ENCODE measurements at places on chromosomes 4 and X.

GRCh38 chr4:19025031-19025430 is 1003.5 kb upstream of the LCORL start:
- no peak for DNase-seq

DNA sequence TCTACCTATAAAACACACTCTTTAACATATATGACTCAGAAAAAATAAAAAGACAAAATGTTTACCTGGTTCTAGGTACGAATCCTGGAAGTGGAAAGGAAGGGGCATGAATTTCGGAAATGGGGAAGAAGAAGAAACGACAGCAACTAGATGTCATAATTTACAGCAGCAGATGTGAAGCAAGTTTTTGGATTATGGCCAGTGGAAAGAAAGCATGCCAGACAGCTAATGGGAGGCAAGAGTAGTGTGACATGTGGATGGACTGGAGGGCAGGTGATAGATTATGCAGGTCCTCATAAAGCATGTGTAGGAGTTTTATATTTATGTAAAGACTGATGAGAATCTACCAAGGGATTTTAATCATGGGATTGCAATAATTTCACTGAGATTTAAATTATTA is 279.0 kb upstream of the TACR3 start:
- no peak for DNase-seq

DNA sequence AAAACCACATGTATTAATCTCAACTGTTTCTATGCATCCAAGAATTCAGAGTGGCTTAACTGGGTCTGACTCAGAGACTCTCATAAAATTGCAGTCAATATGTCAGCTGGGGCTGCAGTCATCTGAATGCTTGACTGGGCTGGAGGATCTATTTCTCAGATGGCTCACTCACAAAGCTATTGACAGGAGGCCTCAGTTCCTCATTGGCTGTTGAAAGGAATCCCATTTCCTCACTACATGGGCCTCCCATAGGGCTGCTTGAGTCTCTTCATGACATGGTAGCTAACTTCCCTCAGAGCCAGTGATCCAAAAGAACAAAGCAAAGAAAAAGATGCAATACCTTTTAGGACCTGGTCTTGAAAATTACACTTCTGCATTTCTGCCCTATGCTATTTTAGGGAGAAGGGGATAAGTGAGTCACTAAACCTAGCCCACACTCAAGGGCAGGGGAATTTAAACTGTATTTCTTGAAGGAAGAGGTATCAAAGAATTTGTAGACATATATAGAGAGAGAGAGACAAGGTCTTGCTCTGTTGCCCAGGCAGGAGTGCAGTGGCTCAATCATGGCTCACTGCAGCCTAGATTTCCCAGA is 9.8 kb downstream of the SCFD2 start:
- DNase-seq, result no peak

- no peak for DNase-seq
These were observed 54.4 kb upstream of the MAP9 start for GRCh38 chr4:155430895-155431795.

DNA sequence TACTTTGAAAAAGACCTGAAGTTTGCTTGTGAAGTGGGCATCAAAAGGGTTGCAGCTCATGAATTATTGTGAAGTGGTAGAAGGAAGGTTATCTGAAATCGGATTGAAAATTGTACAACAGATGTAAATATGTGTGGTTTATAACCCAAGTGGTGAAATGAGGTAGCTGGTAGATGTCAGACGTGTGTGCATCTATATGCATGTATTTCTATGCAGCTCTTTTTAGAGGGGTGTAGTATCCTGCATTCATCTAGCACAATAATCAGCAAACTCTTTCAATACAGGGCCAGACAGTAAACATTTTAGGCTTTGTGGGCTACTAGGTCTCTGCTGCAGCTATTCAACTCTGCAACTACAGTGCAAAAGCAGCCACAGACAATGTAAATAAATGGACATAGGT is 9.4 kb downstream of the ATRX start:
- no peak for DNase-seq

- DNase-seq, result no peak
These were observed 187.5 kb upstream of the ANK2 start for GRCh38 chr4:112861691-112862674.

GRCh38 chrX:9687899-9688298 is 77.7 kb downstream of the GPR143 start:
- DNase-seq, result no peak

- DNase-seq, result peak; percentile 79
These were observed 32.8 kb downstream of the REPS2 start for GRCh38 chrX:16979226-16979625.

- no peak for DNase-seq
These were observed 31.1 kb downstream of the TACC3 start for GRCh38 chr4:1752284-1753041.

DNA sequence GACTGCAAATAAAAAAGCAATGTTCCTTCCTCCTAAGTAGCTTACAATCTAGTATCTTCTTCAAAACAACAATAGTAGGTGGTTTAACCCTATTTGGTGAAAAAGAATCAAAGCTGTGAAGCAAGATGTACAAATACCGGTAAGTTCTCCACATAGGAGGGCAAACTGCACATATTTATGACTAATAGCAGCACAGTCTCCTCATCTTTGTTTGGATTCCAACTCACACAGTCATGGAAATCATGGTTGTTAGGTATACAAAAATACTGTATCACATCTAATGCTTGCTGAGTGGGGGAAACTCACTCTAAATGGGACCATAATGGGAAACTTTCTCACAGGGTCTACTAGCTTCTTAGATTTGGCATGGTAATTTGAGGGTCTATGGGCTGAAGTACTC is 597.2 kb downstream of the INPP4B start:
- no peak for DNase-seq

GRCh38 chr4:38692421-38692820 is 28.4 kb downstream of the KLF3 start:
- peak; percentile 38 for DNase-seq

GRCh38 chr4:183670960-183671555 is 12.0 kb downstream of the TRAPPC11 start:
- no peak for DNase-seq

DNA sequence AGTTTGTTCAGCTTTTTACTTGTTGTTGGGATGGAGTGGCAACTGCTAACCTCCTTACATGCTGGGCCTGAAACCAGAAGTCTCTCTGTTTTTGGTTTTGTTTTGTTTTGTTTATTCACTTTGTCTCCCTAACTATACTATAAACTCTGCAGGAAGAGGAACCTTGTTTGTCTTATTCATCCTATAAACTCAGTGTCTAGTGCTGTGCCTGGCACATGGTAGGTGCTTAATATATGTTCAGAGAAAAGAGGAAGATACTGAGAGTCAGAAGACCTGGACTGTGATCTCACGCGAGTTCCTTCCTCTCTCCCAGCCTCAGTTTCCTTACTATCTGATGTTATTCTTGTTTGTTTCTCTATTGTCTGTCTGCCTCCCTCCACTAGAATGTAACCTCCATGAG is 71.3 kb downstream of the PRPS1 start:
- DNase-seq, result no peak

- DNase-seq, result no peak
These were observed 394.6 kb downstream of the PCDH7 start for GRCh38 chr4:31114816-31115215.

DNA sequence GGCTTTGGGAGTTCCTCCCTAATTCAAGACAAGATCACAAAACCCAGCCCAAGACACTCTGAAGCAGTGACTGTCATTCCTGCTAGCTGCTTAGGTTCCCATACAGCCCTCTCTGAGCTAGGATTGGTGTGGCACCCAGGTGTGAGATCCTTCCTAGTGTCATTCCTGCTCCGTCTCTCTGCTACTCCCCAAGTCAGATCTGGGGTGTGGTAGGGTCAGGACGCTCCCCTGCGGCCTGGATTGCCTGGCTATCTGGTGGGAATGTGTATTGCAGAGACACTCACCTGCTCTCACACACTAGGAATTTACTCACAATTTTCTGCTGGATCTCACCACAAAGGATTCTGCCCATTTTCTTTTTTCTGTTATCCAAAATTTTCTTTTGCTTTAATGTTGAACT is 560.8 kb upstream of the ATOH1 start:
- DNase-seq, result no peak

GRCh38 chrX:128848374-128848773 is 674.9 kb downstream of the SMARCA1 start:
- no peak for DNase-seq

DNA sequence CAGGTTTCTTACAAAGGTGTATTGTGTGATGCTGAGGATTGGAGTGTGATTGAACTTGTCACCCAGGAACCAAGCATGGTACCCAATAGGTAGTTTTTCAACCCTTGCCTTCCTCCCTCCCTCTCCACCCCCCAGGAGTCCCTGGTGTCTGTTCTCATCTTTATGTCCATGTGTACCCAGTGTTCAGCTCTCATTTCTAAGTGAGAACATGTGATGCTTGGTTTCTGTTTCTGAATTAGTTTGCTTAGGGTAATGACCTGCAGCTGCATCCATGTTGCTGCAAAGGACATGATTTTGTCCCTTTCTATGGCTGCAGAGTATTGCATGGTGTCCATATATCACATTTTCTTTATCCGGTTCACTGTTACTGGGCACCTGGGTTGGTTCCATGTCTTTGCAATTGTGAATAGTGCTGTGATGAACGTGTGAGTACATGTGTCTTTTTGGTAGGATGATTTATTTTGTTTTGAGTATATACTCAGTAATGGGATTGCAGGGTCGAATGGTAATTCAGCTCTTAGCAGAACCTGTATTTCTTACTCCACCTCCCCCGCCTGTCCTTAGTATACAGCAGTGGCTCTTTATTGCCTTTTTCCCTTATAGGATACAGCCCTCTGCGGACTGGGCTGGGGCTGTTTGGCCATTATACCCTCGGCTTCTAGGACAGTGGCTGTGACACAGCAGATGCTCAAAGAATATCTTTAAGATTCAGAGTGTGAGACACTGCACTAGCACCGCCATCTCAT is 145.4 kb downstream of the PTTG2 start:
- DNase-seq, result no peak

DNA sequence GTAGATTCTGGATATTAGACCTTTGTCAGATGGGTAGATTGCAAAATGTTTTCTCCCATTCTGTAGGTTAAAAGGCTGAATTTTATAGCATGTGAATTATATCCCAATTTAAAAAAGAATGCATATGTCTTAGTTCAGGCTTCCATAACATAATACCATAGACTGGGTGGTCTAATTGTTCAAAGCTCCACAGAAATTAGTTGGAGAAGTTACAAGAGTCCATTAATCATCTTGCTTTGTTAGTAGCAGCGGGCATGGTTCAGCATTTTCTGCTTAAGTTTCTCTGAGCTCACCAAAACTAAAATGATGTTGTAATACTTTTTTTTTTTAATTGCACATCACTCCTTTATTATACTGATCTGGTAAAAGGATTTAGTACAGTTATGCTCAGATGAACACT is 1.8 kb downstream of the PGAM4 start:
- DNase-seq, result no peak

DNA sequence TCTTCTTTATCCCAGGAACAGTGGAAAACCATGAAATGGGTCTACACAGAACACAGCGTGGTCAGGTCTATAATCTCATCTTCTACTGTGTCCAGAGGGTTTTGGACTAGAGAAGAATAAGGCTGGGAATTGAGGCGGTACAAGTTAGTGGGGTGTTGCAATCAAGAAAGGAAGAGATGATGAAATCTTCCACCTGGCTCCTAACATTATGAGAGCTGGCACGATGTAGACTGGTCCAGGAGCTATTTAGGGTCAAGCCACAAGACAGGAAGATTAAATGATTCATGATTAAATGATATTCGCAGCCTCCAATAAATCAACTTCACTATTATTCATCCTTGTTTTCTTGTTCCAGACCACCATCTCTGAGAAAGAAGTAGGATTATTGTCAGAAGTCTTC is 88.0 kb downstream of the ARSF start:
- no peak for DNase-seq

DNA sequence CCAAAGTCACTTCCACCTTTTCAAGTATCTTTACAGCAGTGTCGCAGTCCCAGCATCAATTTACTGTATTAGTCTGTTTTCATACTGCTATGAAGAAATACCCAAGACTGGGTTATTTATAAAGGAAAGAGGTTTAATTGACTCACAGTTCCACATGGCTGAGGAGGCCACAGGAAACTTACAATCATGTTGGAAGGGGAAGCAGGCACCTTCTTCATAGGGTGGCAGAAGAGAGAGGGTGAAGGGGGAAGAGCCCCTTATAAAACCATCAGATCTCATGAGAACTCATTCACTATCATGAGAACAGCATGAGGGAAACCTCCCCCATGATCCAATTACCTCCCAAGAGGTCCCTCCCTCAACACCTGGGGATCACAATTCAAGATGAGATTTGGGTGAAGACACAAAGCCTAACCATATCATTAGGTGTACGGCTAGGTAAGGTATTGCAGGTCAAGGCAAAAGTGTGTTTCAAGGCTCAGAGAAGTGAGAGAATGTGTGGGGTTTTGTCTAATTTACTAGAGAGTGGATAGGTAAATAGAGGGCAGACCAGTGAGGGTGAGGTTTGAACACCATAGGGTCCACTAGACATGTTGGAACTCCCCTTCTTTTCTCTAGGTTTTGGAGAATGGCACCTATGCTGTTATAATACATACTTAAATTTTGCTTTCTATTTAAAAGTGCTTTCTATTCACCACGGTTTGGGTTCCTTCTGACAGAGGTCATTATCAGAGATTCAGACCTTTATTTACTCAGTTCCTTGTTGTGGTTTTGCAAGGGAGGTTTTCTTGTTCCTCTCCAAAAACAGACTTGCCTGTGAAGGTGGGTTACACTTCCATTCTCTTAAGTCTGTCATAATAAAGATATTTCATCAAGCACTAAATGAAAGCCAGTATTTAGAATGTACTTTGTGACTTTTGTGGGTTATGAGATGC is 186.6 kb downstream of the CPEB2 start:
- DNase-seq, result no peak

DNA sequence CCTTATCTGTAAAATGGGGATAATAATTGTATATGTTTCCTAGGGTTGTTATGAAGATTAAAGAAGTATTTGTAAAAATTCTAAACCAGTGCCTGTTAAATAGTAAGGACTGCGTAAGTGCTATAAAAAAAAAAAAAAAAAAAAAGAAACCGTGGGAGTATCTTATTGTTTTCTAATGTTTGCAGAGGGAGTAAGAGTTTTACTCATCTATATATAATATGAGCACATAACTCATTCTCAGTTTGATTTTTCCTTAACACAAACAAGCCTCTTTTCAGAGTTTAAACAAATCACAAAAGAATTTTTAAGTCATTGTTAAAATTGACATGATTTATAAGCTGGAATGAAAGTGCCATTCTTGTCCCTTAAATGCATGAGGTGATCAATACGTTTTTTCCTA is 104.9 kb downstream of the AMELX start:
- DNase-seq, result no peak

Data from LNCaP clone FGC (cell line).